Esophagus squamous epithelium (tissue), 5 donors: ENCODE measurements at places on chromosomes 12 and 14. TPM values are rescaled to one million over a fixed set of nuclear protein-coding genes. Genes with fewer than 3 reads are reported as not detected.

DDHD1 gene
- 7.9 TPM for total RNA-seq

KRT4 gene
- 27,876 TPM for total RNA-seq

OTOGL gene
- total RNA-seq, result 0.57 TPM

SMIM41 gene
- total RNA-seq, result not detected

MYH6 gene
- not detected for total RNA-seq

ADAMTS20 gene
- not detected for total RNA-seq

LRRC43 gene
- not detected for total RNA-seq

DIO3 gene
- total RNA-seq, result 4.0 TPM

PTHLH gene
- 5.0 TPM for total RNA-seq

LDHB gene
- 79.1 TPM for total RNA-seq

LTB4R gene
- 47.9 TPM for total RNA-seq

PYM1 gene
- total RNA-seq, result 60.7 TPM

SEC23A gene
- total RNA-seq, result 44.1 TPM
